ENCODE measurements at places on chromosomes 1 and 21.

DNA sequence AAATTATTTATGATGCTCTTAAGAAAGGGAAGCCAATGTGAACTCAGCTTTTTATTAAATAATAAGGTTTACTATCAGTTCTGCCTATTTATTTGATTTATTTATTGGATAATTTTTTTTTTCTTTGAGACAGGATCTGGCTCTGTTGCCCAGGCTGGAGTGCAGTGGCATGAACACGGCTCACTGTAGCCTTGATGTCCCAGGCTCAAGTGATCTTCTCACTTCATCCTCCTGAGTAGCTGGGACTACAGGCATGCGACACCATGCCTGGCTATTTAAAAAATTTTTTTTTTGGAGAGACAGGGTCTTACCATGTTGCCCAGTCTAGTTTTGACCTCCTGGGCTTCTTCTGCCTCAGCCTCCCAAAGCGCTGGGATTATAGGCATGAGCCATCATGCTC, 21.0 kb upstream of the DNAJC28 start:
- DNase-seq: no peak

- DNase-seq: no peak
Observed at GRCh38 chr21:42837421-42838211, 41.7 kb downstream of the WDR4 start.

GRCh38 chr1:186829686-186830587, 1.2 kb downstream of the PLA2G4A start:
- no peak for DNase-seq

DNA sequence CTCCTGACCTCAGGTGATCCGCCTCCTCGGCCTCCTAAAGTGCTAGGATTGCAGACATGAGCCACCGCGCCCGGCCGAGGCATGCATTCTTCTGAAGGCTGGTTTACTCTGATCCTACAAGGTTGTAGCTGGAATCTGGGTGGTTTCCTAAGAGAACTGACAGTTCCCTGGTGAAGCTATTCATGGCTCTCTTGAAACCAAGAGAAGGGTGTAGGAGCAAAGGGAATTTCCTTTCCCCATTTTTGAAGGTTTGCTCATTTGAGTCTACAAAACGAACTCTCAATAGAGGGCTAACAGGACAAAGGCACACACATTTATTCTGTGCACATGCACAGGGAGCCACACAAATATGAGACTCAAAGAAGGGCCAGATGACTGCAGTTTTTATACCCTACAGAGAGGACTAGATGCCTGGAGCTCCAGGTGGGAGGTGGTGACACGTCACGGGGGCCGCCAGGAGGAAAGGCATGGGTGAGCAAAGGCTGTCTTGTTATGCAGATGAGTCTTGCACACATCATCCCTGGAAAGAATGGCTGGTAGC, 49.5 kb upstream of the ERRFI1 start:
- DNase-seq: no peak

GRCh38 chr1:154807048-154807591, 63.0 kb downstream of the KCNN3 start:
- no peak for DNase-seq

- DNase-seq: no peak
Observed at GRCh38 chr21:16851054-16851453, 661.8 kb upstream of the CXADR start.

DNA sequence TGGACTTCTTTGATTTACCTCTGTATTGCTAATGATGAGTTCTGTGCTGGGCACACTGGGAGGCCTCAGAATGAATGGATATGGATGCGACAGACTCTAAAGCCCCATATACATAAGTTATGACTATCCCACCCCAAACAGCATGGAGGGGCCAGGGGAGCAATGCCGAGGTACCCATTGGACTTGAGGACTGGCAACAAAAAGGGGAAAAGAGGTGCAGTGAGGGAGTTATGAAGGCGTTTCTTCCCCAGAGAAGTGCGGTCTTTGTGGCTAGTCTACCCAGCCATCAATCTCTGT, 15.2 kb upstream of the CDCA8 start:
- DNase-seq: no peak

GRCh38 chr1:223203034-223203408, 60.0 kb upstream of the TLR5 start:
- DNase-seq: no peak

GRCh38 chr1:156371553-156372264, 2.7 kb downstream of the RHBG start:
- DNase-seq: no peak

GRCh38 chr1:31224068-31224467, 15.6 kb downstream of the NKAIN1 start:
- no peak for DNase-seq

DNA sequence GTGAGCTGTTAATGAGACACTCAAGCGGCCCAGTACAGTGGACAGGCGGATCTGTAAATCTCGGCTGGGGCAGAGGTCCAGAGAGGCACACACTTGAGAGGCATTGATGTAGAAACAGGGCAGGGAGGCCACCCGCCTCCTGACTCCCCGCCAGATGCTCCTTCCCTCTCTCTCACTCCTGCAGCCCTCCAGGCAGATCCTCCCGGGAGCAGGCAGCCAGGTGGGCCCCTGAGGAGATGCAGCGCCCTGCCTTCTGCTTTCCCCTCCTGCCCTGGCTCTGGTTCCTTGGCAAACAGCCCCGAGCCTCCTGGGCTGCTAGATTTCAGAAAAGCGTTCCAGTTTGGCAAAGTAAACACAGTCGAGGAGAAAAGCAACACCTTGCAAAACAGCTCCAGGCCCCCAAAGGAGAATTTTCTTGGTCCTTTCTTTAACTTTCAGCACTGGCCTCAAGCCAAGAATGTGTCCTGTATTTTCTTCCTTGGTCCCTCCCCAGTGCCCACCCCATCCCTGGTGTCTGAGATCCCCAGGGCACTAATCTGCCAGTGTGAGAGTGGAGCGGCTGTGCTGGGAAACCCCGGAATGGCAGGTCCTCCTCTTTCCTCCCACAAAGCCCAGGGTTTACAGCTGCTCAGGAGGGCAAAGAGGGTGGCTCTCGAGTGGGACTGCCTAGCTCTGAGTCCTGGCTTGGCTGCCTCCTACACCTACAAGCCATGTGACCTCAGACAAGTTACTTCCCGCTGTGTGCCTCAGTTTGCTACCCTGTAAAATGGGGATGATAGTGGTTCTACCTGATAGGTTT, 29.4 kb upstream of the IFNLR1 start:
- no peak for DNase-seq

GRCh38 chr1:225253784-225254183, 174.1 kb downstream of the LBR start:
- no peak for DNase-seq
